ENCODE measurements at places on chromosomes 2 and 18.

GRCh38 chr2:2851806-2852777 is 521.0 kb upstream of the MYT1L start:
- no peak for DNase-seq

DNA sequence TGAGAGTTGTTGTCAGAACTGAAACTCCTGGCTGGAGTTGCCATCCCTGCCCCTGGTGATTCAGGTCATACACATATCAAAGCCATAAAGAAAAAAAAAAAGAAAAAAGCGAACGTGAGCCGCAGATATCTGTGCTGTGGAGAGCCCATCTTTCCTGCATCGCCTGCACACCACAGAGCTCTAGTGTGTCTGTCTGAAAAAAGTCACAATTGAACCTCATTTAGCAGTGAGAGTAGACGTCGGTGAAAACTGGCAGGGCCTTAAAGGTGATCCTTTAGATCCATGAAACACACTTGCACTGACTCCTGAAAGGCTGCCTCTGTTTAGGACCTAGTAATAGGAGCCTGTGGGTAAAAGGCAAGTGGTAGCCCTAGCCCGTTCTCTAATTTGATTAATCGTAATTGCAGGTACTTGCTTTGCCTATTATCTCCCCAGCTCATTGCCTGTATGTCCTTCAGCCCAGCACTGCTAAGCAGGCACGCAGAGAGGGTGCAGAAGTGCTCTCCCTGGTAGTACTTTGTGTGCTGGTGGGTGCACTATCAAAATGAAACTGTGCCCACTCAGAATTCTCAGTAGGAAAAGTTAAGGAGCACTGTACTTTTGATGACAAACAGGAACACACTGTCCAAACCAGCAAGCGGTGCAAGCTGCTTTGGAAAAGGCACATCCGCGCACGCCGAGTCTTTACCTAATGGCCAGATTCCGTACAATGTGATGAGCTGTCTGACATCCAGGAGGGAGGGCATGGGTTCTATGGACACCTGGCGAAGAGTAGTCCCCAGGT is 103.5 kb upstream of the ASB18 start:
- DNase-seq = no peak

- no peak for DNase-seq
Observed at GRCh38 chr2:66095820-66096345, 339.0 kb upstream of the MEIS1 start.

DNA sequence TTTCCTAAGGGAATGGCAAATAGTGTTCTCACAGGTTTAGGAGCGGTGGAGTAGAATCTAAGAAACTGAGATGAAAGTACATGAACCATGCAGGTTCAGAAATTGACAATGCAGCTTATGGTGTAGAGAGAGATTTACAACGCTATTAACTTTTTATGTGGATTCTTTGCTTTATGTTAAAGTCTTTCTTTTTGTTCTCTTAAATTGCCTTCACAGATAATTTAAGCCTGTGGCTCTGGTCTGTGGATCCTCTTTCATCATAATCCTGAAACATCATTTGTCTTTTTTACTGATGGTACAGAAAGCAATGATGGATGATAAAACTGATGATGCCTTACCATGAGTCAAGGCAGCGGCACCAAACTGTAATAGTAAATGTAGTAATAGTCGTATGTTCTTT is 30.3 kb downstream of the SOCS6 start:
- no peak for DNase-seq

GRCh38 chr2:170999654-171000053 is 70.6 kb downstream of the GORASP2 start:
- no peak for DNase-seq

- DNase-seq = no peak
Observed at GRCh38 chr2:142325870-142326269, 195.1 kb upstream of the LRP1B start.
